RPMI8226 (cell line): ENCODE measurements at places on chromosomes 3 and 15.

- no peak for DNase-seq
Measured at GRCh38 chr3:42357335-42357734, 53.1 kb downstream of the LYZL4 start.

DNA sequence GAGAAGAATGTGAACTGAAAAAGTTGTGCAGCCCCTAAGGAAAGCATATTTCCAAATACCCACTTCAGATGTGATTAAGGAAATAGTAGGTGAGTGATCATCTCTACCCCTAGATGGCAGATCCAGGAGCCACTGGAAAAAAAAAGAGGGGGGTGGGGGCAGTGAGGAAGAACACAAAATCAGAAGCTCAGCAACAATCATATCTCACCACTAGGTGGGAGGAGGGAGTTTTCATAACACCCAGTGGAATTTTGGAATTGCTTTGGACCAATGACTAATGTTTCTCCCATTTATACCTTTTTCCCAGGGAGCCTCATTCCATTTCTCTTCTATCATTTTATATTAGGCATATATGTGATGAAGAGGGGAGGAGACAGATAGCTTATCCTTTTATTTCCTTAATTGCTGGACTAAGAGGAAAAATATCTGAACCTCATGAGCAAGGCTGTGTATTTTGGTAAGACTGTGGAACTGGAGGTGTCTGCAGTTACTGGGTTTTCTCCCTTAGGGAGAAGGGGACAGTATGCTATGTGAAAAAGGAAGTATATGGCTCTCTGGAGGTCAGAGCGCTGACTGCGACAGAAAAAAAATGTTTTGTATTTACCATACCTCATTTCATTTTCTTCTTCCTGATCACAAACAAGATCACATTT is 363.4 kb downstream of the GAP43 start:
- no peak for DNase-seq

DNA sequence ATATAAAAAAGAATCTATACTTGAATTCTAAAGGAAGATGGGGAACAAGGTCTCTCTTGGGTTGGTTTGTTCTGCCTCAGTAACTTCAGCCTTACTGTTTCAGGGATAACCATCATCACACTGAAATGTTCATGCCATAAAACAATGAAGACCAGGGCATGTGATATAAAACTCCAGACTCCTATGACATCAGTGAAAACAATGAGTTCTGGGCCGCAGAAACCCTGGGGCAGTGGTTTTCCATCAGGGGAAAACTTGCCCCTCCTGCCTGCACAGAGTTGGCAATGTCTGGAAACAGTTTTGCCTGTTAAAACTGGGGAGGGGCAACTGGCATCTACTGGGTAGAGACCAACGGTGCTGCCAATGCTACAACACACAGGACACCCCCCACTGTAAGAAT is 46.8 kb downstream of the CA12 start:
- DNase-seq: no peak

DNA sequence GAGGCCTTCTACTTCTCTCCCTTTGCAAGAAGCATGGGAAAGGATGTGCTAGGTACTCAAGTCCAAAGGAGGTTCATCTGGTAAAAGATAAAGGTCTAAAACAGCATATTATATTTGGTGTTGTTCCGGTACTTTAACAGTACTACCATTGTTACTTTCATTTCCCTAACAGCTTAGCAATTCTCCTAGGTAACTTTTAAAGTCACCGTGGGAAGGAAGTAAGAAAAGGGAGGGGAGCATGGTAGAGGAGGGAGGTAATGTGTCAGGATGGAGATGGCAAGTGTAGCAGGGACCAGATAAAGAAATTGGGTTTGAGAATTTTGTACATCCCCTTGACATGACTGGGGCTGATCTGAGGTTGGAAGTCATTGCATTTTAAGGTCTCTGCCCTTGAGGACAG is 89.4 kb upstream of the SKOR1 start:
- DNase-seq: peak; percentile 31

DNA sequence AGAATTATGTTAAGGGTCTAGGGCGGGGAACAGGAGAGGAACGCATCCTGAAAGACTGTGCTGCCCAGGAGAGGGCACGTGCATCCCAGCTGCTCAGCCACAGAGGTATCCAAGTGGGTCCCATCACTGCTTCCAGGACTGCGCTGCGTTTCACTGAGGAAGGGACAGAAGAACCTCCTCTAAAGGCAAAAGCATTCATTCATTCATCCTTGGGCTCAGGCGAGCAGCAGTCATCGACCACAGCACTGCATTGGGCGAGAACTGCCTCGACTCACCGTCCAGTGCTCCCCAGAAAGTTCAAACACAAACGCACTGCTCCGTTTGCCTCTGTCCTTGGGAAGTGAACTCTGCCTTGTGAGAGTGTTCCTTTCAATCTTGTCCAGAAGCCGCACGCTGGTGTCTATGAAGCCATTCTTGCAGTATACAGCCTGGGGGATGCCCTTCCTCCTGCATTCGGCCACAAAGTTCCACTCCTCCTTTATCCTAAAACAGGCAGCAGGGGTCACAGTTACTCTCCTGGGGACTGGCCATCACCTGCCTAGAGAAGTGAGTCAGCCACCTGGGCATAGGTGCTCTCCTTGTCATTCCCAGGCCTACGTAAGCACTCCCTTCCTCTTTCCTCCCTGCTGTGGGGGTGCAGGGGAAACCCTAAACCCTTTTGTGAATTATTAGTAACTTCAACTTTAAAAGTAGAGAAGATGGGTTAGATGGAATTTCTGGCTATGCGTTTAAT is 21.2 kb downstream of the LRRC2 start:
- DNase-seq: no peak

DNA sequence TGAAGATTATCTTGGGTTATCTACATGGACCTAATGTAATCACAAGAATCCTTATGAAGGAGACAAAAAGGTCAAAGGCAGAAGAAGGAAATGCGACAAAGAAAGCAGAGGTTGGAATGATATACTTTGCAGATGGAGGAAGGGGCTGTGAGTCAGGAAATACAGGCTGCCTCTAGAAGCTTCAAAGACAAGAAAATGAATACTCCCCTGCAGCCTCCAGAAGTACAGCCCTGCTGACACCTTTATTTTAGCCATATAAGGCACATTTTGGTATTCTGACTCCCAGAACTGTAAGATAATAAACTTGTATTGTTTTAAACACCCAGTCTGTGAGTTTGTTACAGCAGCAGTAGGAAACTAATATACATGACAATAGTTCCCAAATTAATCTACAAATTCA is 58.6 kb downstream of the SIDT1 start:
- no peak for DNase-seq

DNA sequence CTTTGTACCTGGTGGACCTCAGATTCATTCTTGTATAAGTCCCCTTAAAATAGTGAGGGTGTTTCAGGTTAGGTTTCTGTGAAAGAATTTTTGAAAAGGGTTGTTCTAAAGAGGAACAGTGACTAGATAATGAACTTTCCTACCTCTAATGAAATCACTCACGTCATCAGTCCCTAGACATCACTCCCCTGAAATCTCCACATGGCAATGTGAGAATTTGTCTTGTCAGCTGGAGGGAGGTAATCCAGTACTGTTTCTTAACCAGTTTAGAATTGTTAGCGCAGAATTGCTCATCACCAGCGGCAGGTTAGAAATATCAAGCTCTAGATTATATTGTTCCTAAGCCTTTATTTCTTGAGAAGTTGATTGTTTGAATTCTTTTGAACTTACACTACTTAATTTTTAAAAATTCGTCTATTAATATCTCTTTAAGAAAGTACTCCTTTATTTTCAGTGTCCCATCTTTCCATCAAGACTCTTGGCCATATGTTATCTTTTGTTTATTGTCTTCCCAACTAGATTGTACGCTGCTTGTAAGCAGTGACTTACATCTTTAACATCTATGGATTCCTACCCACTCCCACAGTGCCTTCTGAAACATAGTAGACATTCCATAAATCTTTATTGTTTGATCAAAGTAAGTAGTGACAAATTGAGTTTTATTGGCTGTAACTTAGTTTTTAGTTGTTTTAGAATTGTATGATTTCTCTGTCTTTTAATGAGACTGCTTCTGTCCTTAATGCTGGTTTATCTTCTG is 52.8 kb downstream of the RASA2 start:
- no peak for DNase-seq

GRCh38 chr3:134143828-134144401 is 106.7 kb downstream of the RYK start:
- DNase-seq: no peak

- DNase-seq: no peak
Measured at GRCh38 chr3:112803467-112803866, 43.2 kb downstream of the CD200R1L start.

GRCh38 chr3:110526777-110527727 is 544.6 kb upstream of the NECTIN3 start:
- no peak for DNase-seq

DNA sequence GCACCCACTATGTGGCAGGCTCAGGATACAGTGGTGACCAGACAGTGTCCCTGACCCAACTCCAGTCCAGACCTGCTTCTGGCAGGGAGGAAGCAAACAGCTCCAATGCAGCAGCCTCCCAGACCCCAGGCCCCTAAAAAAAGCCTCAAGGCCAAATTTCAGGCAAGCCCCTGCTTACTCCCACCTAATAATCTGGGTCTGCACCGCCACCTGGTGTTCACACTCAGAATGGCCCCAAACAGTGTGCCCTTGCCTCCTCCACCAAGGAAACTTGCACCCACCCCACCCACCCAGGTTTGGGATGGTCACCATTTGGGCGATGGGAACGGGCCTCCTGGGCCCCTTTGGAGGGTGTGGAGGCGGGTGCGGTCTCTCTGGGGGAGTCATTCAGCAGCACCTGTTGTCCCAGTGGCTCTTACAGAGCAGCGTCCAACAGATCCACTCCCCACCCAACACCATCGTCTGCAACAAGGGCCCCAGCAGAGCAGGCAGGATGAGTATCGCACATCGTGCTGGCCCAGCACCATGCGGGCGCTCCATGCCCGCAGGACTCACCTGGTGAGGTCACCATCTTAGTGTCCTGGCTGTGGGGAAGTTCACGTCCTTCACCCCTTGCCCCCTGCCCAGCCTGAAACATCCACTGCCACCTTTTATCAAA is 17.3 kb downstream of the C3orf18 start:
- DNase-seq: peak; percentile 67

- DNase-seq: no peak
Measured at GRCh38 chr3:24451461-24452099, 43.1 kb downstream of the THRB start.

- no peak for DNase-seq
Measured at GRCh38 chr3:31671451-31671850, 138.7 kb downstream of the STT3B start.

DNA sequence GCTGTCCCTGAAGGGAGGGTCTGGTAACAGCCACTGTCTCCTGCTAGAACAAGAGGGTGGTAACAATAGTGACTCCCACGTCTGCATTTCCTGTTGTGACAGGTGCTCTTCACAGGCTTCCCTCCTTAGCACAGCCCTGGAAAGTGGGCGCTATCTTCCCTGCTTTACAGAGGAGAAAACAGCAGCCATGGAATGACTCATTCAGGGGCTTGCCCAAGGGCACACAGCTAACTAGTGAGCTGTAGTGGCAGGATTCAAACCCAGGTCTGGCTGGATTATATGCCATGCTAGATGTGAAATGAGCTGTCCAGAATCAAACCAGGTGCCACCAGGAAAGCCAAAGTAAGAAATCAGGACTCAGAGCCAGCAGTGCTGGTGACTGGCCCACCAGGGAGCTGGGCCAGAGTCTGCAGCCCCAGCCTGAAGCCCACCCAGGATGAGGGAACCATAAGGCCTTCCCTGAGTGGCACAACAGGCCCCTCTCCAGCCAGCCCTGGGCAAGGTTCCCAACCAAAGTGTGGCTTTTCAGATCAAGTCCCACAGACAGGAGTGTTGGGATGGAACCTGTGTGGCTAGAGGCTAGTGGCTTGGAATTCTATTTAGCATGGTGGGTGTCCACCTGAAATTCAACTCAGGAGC is 102.4 kb downstream of the ETFA start:
- DNase-seq: no peak

DNA sequence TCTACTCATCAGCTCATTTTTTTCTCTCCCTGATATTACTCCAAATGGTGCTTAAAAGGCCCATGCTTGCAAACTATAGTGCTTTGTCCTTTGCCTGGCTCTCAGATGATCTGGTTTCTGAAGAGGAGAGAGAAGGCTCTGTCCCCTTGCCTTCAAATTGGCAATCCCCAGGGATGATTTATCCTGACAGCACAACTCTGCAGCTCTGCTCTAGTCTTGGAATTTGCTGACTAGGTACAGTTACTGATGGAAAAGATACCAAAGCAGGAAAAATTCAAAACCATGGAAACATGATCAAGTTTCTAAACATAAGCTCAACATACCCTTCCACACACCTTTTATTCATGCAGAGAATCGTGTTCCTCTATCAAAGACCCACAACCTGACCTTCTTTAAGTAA is 106.7 kb upstream of the CADPS start:
- DNase-seq: no peak

GRCh38 chr3:111326144-111326995 is 215.6 kb upstream of the CD96 start:
- DNase-seq: no peak

- DNase-seq: peak; percentile 17
Measured at GRCh38 chr3:5198986-5199731, 11.7 kb downstream of the EDEM1 start.

- no peak for DNase-seq
Measured at GRCh38 chr3:94896994-94897393, 834.1 kb downstream of the NSUN3 start.

GRCh38 chr3:105867712-105868430 is 941 bp downstream of the CBLB start:
- peak; percentile 20 for DNase-seq

DNA sequence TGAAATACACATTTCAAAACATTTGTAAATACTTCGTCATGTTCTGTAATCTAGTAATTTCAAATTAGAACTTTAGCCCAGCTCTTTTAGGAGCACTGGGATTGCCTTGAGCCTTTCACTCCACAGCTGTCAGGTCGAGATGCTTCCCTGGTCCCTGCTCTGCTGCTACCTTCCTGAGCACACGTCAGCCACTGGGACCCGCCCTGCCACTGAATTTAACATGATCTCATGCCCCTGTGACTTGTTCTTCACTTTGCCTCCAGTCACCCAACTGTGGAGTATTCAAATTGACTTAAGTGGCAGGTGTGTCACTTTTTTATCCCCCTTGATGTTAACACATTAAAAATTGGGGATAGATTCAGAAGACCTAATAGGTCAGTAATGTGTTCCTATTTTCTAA is 3.3 kb downstream of the ARRDC4 start:
- no peak for DNase-seq

DNA sequence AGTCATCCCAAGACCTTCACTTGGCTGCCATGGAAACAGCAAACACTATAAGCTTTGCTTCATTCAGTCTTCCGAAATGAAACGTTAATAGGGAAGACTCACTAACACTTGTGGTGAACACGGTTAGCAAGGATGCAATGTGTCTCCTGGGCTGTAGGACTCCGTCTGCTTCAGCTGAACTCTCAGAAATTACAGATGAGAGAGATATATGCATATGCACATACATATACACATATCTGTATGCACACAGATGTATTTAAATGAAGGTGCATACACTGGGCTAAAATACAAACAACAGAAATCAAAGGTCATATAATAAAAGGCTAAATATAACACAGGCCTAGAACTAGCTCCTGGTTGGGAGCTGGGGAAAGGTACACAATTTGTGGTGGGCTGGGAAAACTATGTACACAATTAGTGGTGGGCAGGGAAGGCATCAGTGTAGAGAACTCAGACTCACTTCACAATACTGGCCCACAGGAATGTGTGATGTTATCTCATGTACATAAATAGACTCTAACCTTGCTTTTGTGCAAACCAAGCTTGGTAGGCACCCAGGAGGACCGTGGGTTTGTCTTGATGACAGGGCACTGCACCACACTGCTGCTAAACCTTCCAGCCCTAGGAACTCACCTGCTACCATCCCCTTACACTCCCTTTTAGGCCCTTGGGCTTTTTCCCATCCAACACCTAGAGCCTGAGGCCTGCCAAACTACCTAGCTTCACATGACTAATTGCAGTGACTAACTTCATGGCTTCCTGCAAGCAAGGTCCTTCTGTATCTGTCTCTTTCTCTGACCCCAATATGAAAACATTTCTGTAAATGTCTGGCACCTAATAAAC is 873.1 kb downstream of the NSUN3 start:
- no peak for DNase-seq
